ENCODE measurements at places on chromosomes 16 and 17.

DNA sequence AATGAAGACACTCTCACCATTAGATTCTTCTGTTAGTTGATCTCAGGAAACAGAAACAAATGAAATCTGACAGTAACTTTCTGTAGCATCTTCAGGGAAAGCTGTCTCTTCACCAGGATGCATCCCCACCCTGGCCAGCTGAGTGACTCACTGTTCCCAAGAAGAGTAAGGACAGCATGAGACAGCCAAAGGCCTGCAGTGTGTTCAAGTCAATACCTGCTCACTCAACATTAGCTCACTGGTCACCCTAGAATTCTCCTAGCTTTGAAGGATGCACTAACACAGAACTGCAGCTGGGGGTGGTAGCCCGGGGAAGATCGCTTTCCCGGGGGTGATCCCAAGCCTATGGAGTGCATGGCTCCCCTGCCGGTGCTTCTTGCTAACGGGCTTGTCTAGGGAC lies 28.2 kb upstream of the CLEC18B start:
- DNase-seq, result no peak

DNA sequence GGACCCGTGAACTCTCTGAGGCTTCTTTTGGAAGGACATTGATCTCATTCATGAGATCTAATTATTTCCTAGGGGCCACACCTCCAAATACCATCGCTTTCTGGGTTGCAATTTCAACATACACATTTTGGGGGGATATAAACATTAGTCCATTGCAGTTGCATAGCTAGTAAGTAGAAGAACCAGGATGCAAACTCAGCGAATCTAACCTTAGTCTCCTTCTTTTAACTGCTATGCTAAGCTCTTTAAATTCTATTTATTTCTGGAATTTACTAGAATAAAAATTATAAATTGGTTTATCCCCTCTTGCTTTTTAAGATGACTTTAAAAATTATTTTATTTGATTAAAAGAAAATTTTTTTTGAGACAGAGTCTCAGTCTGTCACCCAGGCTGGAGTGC lies 232.5 kb upstream of the EEF2KMT start:
- DNase-seq, result no peak

DNA sequence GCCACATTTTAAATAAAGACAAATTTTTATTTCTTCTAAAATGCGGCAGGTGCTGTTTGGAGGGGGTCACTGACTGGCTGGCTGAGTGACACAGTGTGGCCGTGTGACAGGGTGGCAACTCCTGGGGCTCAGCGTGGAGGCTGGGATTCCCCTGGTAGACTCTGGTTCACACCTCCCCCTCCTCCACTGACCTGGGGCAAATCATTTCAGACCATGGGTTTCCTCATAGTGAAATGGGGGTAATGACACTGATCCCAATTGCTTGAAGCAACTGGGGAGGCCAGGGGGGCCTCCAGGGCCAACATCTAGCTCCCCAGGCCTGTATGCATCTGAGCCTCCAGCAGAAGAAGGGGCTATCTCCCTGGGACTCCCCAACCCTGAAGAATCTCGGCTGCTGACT lies 6.6 kb downstream of the HSD11B2 start:
- no peak for DNase-seq

DNA sequence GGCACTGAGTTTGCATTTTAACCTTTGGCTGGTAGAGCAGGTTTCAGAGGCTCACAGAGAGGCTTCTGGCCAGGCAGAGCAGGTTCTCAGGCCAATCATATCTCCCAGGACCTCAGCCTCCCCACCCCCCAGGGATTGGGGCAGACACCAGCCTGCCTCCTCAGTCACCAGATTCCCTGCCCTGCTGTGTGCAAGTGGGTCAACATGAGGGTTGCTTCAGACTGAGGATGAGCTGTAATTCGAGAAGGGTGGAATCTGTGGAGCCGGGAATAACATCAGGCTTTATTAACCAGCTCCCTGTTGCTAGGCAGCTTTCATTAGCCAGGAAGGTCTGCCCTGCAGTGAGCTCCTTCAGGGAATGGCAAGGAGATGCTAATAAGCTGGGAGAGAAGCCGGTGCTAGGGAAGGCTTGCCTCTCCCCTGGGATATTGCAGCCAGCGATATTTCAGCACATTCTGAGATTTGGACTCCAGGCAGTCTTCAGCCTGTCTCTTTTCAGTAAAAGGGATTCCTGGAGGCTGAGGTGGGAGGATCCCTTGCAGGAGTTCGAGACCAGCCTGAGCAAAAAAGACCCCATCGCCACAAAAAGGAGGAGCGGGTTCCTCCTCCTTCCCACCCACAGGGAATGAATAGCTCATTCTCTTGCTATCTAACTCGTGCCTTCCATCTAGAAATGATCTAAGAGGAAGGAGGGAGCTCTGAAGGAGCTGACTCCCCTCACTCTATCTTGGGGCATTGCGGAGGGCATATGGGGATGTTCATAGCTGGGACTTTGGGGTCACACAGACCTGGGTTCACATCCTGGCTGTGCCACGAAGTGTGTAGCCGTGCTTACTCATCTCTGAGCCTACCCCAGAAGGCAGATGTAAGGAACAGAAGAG lies 10.7 kb downstream of the SGSM2 start:
- no peak for DNase-seq

- DNase-seq, result no peak
Observed at GRCh38 chr16:89710709-89711564, 9.4 kb upstream of the SPATA2L start.

DNA sequence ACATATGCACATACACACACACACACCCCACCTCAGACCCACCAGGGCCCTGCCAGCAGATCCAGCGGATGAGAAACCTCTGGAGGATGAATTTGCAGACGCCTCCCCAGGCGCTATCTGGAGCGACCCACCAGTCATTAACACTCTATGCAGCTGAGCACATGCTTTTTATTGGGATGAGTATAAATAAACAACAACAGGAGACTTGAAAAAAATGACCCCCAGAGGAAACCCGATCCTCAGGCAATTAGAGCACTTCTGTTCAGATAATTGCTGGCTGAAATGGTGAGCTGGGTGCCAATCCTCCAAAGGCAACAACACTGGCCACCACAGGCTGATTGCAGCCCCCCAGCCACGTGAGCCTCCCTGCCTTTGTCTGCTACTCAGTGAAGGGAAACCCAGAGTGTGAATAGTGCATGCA lies 32.9 kb downstream of the DYNLRB2 start:
- no peak for DNase-seq

GRCh38 chr17:14793237-14793636 lies 471.9 kb downstream of the PMP22 start:
- DNase-seq, result no peak

GRCh38 chr17:55527540-55528118 lies 16.4 kb upstream of the SMIM36 start:
- no peak for DNase-seq

- no peak for DNase-seq
Observed at GRCh38 chr17:78672871-78673371, 95.7 kb upstream of the DNAH17 start.

DNA sequence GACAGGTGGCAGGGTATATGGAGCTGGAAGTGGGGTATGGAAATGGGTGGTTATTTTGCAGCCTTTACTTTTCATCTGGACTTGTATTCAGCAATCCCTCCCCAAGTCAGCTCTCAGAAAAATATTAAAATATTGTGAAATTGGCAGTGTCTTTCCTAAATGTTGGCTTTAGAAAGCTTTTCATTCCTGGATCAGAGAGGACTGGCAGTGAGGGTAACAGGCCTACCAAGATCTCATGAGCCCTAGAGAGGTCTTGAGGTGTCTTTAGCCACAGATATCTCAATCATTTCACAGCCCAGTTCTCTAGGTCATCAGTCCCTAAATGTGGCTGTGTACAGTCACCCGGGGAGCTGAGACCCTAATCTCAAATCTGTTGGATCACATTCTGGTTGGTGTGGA lies 22.5 kb downstream of the SLC7A6OS start:
- DNase-seq, result no peak

DNA sequence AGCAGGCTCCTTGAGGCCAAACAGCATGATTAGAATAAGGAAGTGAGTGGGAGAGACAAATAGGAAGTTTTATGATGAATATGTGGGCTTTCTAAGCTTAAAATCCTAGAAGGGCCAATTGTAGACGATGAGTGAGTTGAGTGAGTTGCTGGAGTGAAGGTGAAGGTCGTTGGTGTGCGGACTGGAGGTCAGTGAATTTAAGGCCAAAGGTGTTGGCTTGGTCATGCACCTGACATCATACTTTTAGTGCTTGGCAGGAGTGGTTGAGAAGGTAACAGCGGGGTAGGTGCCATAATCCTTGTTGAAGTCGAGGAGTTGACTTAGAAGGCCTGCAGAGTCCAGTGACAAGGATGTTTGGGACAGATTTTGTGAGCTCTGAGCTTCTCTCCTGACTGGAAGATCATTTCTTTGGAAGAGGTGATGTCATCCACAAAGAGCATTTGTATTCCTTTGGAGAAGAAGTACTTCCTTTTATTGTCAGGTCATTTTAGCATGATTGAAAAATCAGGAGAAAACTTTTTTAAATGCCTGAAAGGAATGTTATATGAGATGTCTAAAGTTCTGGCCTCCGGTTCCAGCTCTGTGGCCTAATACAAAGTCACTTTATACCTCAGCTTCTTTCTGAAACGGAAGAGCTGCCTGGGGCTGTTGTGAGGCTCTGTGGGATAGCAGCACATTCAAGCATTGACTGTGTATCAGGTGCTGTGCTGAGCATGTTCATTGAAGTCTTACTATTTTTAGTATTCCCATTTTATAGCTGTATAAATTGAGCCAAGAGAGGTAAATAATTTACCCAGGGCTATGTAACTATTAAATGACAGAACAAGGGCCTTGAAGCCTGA lies 53.6 kb upstream of the TBX2 start:
- no peak for DNase-seq

GRCh38 chr17:74212209-74212912 lies 1.0 kb upstream of the TTYH2 start:
- no peak for DNase-seq

- DNase-seq, result no peak
Observed at GRCh38 chr17:79619196-79619595, 8.3 kb upstream of the RBFOX3 start.

- DNase-seq, result no peak
Observed at GRCh38 chr17:47862621-47863440, 11.9 kb upstream of the SP6 start.

DNA sequence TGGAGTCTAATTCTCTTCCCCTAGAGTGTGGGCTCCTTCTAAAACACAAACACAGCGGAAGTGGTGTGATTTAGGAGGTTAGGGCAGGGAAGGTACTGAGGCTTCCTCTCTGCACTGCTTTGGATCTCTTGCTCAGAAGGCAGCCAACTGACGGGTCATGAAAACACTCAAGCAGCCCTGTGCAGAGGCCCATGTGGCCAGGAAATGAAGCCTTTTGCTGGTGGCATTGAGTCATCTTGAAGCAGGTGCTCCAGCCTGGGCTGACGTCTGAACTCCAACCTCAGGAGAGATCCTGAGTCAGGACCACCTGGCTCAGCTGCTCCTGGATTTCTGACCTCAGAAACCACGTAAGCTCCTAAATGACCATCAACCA lies 72.9 kb downstream of the MRM1 start:
- peak; percentile 21 for DNase-seq

GRCh38 chr17:66704858-66705520 lies 129.9 kb upstream of the CACNG5 start:
- DNase-seq, result no peak

DNA sequence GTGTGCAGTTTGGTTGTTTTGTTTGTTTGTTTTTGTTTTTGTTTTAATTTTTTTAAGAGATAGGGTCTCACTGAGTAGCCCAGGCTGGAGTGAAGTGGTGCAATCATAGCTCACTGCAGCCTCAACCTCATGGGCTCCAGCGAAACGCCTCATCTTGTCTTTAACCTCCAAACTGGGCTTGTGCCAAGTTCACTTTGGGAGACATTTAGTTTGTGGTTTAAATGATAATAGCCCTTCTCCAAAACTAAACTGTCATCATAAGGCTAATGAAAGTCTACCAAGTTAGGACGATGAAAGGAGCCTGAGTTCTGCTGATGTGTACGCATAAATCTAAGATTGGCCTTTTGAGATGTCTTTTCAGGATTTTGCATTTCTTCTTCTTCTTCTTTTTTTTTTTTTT lies 6.5 kb upstream of the CARD14 start:
- no peak for DNase-seq

- no peak for DNase-seq
Observed at GRCh38 chr16:83402160-83402814, 405.5 kb upstream of the HSBP1 start.

DNA sequence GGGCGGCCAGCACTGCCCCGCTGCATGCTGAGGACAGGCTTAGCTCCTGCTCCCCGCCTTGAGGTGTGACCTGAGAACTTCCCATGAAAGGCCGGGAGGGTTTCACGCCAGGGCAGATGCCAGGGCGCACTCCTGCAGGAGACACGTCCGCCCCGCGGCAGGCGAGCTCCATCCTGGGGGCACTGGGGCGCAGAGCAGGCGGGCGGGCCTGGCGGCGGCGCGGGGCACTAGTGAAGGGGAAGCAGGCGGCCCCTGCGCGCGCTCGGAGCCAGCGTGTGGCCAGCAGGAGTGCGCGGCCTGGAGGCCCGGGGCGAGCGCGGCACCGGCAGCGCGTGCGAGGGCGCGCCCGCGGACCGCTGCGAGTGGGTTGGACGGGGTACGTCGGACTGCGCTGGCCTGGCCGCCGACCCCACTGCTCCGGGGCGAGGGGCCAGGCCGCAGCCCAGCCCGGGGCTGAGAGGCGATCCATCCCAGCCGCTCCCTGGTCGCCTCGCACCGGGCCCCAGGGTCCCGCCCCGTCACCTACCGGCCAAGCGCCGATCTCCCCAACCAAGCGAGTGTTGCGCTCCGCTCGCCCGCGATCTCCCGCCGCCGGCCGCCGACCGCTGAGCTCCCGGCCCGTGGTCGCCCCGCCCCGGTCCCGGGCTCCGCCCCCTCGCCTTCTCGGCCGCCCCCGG lies at the start of gene MAP3K14:
MAP3K14 (minus strand) TSS at position 587 of the 677 bp plus-strand sequence. CDS start 26,275 bp downstream, outside the sequence.
- peak; percentile 24 for DNase-seq

DNA sequence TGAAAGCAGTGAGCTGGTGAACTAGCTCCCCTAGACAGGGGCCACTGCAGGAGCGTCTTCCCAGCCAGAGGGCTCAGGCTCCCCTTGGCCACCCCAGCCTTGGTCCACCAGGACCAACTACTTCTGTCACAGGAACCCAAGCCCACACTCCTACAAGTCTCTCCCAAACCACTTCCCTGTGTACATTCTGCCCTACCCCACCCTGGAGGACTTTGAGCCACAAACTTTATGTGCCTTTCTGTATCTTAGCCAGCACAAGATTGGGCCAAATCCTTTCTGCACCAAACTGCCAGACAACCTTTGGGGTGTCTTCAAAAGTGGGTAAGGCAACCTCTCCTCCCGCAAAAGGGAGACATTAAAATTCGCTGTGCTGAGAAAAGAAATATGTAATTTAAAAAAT lies 31.6 kb downstream of the EFCAB5 start:
- no peak for DNase-seq

DNA sequence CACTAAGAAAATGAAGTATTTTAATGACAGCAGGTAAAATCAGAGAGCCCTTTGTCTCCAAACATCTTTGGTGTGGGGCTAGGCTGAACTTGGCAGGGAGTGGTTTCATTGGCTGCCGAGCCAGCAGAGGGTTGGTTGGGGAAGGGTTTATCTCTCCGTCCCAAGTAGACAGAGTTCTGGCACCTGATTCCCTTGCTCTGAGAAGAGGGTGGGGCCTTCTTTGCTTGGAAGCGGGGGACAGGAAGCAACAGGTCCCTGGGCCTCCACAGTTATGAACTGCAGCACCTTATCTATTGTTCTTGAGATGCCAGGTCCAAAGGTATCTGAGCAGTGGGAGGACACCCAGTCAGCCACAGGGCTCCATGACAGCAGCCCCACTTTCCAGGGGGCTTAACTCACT lies 12.3 kb upstream of the CDH1 start:
- DNase-seq, result no peak

GRCh38 chr17:81322271-81323082 lies 27.4 kb upstream of the SLC38A10 start:
- no peak for DNase-seq

Data from activated naive CD4-positive, alpha-beta T cell (primary cell).